ENCODE measurements at places on chromosomes 3 and 15. TPM values are rescaled to one million over a fixed set of nuclear protein-coding genes. Genes with fewer than 3 reads are reported as not detected.

GRCh38 chr15:83960192-83960829 lies 275.3 kb upstream of the GOLGA6L4 start:
- DNase-seq, result no peak

- no peak for DNase-seq
Observed at GRCh38 chr3:128942161-128942952, 51.5 kb downstream of the CFAP92 start.

THSD4 gene
- total RNA-seq, result 72.3 TPM

GRCh38 chr3:99212969-99213368 lies 311.5 kb upstream of the DCBLD2 start:
- no peak for DNase-seq

INKA1 gene
- total RNA-seq, result 2.0 TPM

Data from heart right ventricle (tissue), 16 donors.